ENCODE measurements at places on chromosomes 3 and 15.

DNA sequence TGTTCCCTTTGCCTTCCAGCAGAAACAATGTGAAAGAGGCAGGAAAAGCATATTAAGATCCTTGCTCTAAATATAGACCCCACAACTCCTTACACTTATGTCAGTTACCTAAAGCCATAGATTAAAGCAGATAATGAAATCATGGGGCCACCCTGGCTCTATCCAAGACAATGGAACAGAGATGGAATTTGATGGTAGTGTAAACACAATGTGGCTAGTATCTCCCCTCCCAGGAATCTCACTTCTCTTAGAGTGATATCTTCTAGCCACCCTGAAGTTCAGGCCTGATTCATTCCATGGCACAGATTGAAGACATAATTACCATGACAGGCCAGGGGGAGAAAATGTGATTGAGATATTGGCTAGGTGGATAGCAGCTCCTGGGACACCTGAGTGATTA, 32.6 kb downstream of the GALNT15 start:
- no peak for DNase-seq

GRCh38 chr3:50320853-50321335, 1.7 kb downstream of the HYAL2 start:
- DNase-seq, result no peak

GRCh38 chr3:55341502-55342031, 145.5 kb downstream of the WNT5A start:
- no peak for DNase-seq

- DNase-seq, result no peak
Observed at GRCh38 chr15:69265347-69265955, 33.3 kb upstream of the PAQR5 start.

GRCh38 chr3:34357461-34357860, 559.0 kb downstream of the PDCD6IP start:
- DNase-seq, result no peak

DNA sequence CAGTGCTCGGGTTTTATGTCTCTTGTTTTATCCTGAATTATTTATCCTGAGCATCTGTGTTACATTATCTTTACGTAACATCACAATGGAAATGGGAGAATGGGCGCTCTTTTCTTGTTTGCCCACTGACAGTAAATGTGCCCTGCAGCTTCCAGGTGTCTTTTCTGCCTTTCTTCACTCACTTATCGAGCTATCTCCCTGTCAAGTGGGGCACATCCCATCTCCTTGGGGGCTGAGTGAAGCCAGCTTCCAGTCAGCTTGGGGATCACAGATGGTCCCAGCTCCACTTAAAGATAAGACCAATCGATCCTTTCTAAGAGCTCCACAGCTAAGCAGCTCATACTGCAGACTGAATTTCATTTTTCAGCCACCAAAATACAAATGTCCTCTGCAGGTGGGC, 125.8 kb downstream of the KBTBD8 start:
- DNase-seq, result no peak

DNA sequence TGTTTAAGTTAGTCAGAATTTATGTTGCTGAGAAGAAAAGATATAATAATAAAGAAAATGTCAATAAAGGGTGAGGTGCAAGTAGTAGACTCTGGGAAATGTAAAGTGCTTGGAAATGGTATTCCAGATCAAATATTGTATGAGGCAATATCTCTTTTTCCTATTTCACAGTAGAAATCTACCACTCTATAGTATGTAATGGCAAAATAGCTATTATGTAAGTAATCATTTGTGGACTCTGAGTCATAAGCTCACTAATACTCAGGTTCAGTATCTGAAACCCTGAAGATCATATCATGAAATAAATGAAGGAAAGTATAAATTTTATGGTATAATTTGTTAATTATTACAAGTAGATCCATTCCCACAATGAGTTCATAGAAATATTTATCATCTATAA, 322.1 kb downstream of the PYDC2 start:
- DNase-seq, result no peak

DNA sequence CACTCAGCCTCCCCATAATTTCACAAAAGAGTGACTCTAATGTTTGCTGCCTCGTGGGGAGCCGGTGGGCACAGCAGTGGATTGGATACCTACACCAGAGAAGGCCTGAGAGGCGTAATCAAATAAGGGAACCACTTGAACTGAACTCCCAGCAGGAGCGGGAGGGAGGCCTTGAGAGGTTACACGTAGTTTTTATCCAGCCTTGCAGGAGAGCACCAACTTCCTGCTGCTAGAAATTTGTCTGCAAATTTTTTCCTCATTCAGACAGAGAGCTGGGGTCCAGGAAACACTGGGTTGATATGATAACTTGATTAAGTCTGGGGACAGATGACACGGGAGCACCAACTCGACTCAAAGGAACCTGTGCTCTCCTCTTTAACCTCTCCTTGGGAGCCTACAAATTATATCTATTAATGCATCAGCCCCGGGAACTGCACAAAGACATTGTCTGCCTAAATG, 69.8 kb downstream of the HES1 start:
- DNase-seq, result no peak

GRCh38 chr15:38042707-38043445, 108.4 kb downstream of the TMCO5A start:
- no peak for DNase-seq

- peak; percentile 68 for DNase-seq
Observed at GRCh38 chr15:94230883-94231722, at the start of gene MCTP2. Gene MCTP2, plus strand, starts transcription at chr15:94231561. Its CDS starts 66,705 bp downstream, at chr15:94298266.

DNA sequence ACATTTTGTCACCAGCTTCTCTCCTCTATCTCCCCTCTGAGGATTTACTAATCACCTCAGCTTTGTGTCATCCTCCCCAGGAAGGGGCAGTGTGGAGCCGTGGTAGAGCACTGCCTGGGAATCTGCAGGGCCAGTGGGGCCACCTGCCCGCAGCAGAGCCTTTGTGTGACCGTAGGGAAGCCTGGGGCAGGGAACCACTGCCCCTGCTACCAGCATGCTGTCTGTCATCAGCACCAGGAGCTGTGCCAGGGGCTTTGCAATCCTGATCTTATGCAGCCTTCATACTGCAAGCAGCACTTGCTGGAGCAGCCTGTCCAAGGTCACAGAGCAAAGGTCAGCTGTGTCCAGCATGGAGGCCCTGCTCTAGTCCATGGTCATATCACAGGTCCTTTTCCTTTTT, 170.2 kb upstream of the IL12A start:
- no peak for DNase-seq

GRCh38 chr15:41804361-41804760, 23.5 kb upstream of the JMJD7 start:
- no peak for DNase-seq

- DNase-seq, result no peak
Observed at GRCh38 chr15:67746450-67746849, 78.9 kb upstream of the SKOR1 start.

- no peak for DNase-seq
Observed at GRCh38 chr3:151460228-151460627, 633 bp downstream of the IGSF10 start.

DNA sequence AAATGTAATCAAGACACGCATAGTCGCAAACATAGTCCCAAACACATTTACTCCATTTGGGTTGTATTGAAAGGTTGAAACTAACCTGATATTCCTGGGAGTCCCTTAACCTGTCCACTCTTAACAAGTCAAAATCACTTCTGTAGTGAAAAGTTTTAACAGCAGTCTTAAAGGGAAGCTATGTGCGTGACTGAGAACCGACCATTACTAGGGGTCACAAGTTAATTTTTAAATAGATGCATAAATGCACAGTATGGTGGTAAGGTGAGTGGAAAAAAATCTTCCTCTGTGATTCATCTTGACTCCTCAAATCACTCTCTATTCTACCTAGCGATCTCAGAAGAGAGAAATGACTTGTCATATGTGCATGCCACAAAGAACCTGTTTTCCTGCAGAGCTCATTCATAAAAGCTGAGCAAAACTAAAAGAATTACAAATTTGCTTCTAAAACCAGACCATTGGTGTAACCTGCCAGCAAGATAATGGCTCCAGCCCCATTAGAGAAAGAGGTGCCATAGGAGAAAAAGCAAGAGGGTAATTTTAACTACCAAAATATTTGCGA, 4.8 kb downstream of the GPR15 start:
- DNase-seq, result no peak

- no peak for DNase-seq
Observed at GRCh38 chr3:194974468-194975135, 288.9 kb downstream of the FAM43A start.

GRCh38 chr3:171351676-171352075, 108.5 kb downstream of the TNIK start:
- DNase-seq, result peak; percentile 86

DNA sequence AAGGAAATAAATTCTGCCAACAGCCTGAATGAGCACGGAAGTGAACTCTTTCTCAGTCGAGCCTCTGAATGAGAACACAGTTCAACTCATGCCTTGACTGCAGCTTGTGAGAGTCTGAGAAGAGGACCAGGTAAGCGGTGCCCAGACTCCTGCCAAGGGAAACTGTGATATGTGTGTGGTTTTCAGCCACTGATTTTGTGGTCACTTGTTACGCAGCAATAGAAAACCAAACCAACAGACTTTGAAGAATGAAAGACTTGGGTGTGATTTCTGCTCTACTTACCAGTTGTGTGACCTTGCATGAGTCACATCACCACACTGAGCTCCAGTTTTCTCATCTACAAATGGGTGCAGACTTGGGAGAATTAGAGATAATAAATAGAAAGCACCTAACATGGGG, 30.6 kb upstream of the FAM107A start:
- DNase-seq, result peak; percentile 79

DNA sequence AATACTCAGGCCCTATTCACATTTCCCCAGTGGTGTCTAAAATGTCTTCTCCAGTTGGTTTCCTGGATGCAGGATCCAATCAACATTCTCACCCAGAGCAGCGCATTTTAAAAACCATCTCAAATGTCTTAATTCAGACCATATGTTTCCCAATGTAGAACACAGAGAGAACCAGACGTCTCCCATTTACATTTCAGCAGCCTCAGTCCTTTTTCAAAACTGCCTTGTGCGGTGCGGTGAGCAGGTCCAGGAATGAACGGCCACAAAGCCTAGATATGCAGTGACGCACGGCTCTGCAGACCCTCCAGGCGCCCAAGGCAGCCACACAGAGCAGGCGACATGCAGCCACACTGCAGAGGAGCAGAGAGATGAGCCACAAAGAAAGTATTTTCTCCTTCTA, 66.1 kb upstream of the MEX3B start:
- no peak for DNase-seq

- no peak for DNase-seq
Observed at GRCh38 chr15:89419370-89419984, 76.9 kb downstream of the RHCG start.

GRCh38 chr3:129118745-129119144, 2.9 kb downstream of the RAB43 start:
- DNase-seq, result no peak

All from kidney epithelial cell (primary cell).